ENCODE measurements at places on chromosomes 7 and 10. TPM values are rescaled to one million over a fixed set of nuclear protein-coding genes. Genes with fewer than 3 reads are reported as not detected.

The WNT8B gene
- polyA plus RNA-seq = not detected

The PIP gene
- not detected for polyA plus RNA-seq

DNA sequence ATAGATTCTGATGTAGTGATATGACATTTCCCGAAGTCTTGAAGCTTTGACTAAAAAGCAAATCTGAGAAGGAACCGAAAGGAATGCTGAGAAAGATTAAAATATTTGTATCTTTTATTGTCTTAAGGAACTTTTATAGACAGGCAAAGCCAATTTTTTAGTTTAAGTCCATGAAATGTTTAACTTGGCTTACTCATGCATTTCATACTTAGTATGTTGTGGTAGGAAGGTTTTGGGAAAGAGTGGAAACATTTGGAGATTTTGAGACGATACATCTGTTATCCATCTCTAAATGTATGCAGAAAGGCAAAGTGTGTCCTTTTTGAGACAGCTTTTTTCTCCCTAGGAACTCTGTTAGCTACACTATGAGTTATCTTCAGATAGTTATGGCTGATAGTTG is 10.1 kb downstream of the TBC1D12 start:
- DNase-seq = no peak

DNA sequence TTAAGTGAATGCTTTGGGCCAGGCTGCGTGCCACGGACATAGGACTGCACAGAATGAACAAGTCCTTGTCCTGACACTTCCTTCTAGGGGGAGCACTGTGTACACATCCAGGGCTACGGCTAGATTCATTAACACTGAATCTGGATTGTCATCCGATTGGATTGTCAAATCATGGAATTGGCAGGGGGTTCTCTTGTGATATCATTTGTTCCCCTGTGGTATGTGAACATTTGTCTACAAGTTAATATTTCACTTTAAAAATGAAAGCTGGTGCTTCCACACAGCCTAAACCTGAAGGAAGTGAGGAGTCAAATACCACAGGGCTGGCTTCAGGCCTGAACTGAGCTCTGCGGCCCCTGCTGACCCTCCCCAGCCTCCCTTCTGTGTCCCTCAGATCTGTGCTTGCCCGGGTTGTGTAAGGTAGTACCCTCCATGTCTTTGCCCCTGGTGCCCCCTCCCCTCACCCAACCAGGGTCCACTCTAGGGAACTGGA is 75.6 kb downstream of the SNX10 start:
- no peak for DNase-seq

- DNase-seq = no peak
Observed at GRCh38 chr7:39051707-39052106, 74.0 kb downstream of the POU6F2 start.

- no peak for DNase-seq
Observed at GRCh38 chr10:28505359-28505959, 27.5 kb upstream of the WAC start.

Measured in mammary epithelial cell (primary cell).